Sigmoid colon (tissue), 7 donors: ENCODE measurements at places on chromosomes 16 and 17. TPM values are rescaled to one million over a fixed set of nuclear protein-coding genes. Genes with fewer than 3 reads are reported as not detected.

Gene ENPP7
- total RNA-seq: not detected

Gene ADAD2
- not detected for total RNA-seq

DNA sequence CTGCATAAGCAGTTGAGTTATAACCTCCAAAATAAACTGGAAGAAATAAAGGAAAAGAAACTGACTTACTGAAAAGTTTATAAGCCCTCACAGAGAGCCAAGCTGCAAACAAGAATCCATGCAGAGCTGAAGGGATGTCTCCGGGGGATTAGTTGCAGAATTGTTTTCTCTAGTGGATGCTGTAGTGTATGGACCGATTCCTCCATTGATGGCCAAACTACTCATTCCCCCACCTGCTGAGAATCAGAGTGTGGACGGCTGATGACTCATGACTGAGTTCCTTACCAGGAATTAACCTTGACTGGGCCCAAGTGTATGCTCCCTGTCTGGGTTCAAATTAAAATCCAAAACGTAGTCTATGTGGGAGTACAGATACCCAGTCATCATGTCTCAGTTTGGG is 93.9 kb upstream of the CDH8 start:
- H3K27me3 ChIP-seq: no peaks in the 10 kb centered on the region
- H3K36me3 ChIP-seq: no peaks in the 10 kb centered on the region
- DNase-seq: no peak
- H3K4me1 ChIP-seq: no peaks in the 10 kb centered on the region
- H3K4me3 ChIP-seq: no peak overlapping the region
- H3K27ac ChIP-seq: no peak overlapping the region

- no peaks in the 10 kb centered on the region for H3K27me3 ChIP-seq
- peaks cover 41% of the 10 kb centered on the region for H3K4me1 ChIP-seq
- H3K4me3 ChIP-seq: no peak overlapping the region
- no peaks in the 10 kb centered on the region for H3K36me3 ChIP-seq
- peak overlapping the region; percentile 85 for H3K27ac ChIP-seq
Measured at GRCh38 chr17:21077281-21077680, 34.5 kb upstream of the USP22 start.

DNA sequence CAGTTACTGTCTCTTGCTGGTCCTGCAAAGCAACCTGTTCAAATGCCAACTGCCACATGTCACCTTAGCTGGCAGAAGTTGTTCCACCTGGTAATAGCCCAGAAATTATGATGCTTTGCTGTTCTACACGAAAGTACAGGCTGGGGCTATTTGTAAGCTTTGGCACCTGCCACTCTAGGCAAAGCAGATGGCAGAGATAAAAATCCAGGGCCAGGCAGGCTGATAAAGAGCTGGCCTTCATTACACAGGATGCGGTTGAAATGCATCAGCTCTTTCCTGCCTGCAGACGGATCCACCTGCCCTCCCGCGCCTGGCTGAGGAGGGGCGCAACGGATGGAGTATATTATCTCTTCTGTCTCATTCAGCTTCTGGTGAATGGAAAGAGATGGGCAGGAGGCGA is 29.3 kb upstream of the KDM8 start:
- H3K4me3 ChIP-seq: no peak overlapping the region
- DNase-seq: no peak
- H3K4me1 ChIP-seq: no peaks in the 10 kb centered on the region
- H3K27me3 ChIP-seq: no peaks in the 10 kb centered on the region
